NCI-H187 (cell line): ENCODE measurements at places on chromosomes 2 and 18.
A peak's percentile ranks its signal among the peaks of the same experiment; 100 is the strongest.

DNA sequence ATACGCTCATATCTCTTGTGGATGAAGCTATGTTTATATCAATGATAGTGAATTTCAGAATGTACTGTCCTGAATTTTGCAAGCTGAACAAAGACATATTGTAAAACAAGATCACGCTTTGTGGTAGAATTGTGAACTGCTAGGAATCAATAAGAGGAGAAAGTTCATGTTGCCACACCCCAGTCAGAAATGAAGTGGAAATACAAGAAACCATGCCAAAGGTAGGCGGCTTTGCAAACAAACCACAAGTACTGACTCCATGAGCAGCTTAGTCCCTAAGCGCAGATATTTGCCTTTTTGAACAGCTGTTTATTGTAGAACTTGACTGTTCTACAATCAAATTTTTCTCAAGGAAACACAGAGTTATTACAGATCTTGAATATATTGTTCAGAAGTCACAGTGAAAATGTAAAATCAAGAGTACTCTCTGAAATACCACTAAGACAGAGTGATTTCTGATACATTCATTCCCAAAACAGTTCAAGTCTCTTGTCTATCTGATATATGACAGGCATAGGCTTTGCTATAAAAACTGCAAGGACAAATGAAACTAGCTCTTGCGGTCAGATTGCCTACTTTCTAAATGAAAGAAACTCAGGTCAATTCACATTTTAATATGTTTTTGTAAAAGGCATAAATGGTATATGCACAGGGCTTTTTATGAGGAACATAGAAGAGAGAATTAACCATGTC lies 120.9 kb upstream of the CDH19 start:
- DNase-seq: no peak

- DNase-seq: peak; percentile 53
Measured at GRCh38 chr2:237593596-237594320, 3.2 kb upstream of the RAB17 start.

- peak; percentile 84 for DNase-seq
Measured at GRCh38 chr2:2846332-2847208, 515.5 kb upstream of the MYT1L start.

DNA sequence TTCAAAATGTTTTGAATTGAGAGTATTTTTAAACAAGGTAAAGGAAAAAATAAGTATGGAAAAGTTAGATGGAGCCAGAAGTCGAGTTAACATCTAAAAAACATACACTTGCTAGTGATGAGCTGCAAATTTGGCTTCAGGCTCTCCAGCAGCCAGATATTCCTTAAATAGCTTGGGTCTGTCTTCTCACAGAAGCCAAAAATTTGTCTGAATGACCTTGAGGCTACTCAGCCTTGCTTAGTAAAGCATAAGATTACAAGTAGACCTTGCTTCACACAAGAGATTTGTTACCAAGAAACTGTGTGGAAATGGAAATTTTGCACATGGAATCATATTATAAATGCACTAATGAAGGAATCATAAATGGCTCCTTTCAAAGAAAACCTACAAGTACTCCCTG lies 40.8 kb upstream of the GRB14 start:
- no peak for DNase-seq

DNA sequence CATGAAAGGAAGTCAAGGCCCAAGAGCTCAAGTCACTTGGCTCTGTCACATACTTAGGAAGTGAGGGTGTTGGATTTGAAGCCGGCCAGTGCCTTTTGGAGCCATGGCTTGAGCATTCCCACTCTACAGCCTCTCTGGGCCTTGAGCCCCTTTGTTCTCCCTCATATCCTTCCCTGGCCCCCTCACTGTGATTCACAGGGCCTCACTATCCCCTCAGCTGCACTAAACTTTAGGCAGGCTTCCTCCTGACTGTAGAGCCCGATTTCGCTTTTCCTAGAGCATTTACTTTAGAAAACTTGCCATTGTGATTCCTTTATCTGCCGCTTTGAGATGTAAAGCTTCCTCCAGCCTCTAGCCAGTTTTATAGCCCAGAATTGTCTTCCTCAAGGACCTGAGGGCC lies 107.6 kb downstream of the FBXO15 start:
- DNase-seq: no peak

- no peak for DNase-seq
Measured at GRCh38 chr2:40680547-40680946, 228.7 kb upstream of the SLC8A1 start.

- DNase-seq: peak; percentile 39
Measured at GRCh38 chr2:64730551-64731262, 77.0 kb upstream of the SERTAD2 start.
